ENCODE measurements at places on chromosomes 1 and 21.

DNA sequence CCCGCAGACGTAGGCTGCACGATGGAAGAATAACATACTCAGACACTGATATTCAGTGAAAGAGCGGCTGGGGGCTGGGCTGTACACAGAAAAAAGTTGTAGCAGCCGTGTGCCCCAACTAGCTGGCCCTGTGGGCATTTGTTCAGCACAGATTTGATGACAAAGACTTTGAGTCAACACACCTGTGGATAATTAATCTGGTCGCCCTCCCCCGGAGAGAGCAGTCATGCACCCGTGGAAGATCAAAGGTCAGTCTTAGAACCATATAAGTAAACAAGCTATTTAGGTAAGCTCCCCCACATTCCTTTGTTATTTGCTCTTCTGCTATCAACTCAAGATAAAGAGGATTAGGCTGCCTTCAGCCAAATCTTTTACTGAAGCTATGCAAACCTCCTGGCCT lies 148.4 kb upstream of the HMCN1 start:
- DNase-seq: no peak

- DNase-seq: no peak
Observed at GRCh38 chr1:164369698-164370365, 189.2 kb upstream of the PBX1 start.

DNA sequence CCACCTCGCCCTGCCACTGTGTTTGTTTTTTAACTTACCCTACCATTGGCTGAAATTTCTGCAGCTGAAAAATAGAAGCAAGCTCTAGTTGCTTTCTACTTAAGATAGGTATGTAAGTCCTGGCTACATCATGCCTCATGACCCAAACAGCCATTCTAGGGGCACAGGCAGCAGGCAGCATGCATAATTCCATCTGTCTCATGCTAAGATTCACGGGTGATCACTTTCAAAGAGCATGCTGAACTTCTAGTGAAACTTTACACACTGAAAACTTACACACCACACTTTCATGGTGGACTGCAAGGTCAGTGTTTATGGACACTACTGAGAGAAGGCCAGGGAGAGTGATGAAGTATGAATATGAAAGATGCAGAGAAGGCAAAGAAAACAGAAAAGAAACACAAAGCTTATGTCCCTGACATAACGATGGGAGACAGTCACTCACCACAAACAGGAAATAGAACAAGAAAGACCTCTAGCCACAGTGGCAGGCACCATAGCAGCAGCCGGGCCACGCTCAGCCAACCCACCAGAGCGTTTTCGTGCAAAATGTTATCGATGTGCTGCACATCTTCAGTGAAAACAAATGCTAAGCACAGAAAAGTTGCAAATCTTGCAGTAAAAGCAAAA lies 102.3 kb upstream of the TIAM1 start:
- no peak for DNase-seq

GRCh38 chr1:152961226-152961891 lies 9.1 kb upstream of the SPRR4 start:
- no peak for DNase-seq

DNA sequence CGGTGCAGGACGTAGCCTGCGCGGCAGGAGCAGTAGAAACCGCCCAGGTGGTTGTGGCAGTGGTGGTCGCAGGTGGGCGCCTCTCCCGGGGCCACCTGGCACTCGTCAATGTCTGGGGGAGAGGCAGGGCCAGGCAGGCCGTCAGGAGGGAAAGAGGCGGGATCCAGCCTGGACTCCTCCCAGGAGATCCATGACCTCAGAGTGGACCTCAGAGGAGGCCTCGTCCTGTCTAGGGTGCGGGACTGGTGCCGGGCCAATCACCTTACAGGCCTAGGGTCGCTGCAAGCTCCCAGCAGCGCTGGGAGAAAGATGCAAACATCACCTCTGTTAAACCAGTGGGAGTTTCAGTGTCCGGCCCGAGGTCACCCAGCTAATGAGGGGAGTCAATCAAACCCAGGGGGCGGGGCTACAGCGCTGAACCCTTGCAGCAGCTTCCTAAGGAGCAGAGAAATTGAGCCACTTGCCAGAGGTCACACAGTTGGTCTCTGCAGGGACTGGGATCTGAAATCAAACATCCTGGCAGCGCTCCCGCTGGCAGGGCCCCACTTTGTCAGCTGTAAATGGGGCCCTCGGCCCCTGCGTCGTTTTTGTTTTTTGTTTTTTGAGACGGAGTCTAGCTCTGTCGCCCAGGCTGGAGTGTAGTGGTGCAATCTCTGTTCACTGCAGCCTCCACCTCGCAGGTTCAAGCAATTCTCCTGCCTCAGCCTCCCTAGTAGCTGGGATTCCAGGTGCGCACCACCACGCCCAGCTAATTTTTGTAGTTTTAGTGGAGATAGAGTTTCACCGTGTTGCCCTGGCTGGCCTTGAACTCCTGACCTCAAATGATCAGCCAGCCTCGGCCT lies 1.4 kb downstream of the MASP2 start:
- no peak for DNase-seq

- DNase-seq: no peak
Observed at GRCh38 chr1:55617288-55617982, 402.3 kb upstream of the USP24 start.

DNA sequence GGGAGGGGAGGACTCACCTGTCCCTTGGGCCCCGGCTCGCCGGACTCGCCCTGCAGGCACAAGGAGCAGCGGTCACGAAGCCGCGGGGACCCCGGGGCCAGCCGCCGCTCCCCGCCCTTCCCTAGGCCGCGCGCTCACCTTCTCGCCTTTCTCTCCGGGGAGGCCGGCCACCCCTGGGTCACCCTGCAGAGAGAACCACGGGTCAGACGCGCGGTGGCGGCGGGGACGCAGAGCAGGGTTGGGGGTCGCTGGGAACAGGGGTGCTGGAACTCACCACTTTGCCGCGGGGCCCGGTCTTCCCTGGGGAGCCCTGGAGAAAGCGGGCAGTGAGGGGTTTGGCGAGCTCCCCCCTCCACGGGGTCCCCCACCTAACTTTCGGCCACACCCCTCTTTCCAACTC lies 13.3 kb downstream of the COL9A2 start:
- DNase-seq: no peak

- no peak for DNase-seq
Observed at GRCh38 chr1:218426343-218426657, 81.2 kb downstream of the TGFB2 start.

DNA sequence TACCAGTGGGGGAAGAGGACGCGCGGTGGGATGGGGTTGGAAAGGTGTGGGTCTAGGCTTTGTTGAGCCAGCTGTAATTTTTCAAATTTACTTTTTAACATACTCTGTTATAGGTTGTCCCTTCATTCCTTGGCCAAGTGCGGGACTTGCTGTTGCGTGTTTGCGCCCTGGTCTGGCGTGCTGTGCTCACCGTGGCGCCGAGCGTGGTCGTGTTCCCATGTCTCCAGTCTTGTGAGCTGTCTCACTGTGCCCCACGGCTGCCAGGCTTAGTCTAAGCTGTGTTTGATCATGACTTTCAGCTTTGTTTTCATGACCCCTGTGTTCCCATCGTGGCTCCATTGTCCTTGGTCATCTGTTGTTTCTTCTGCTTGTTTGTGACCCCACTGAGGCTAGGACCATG lies 26.0 kb downstream of the TRAPPC10 start:
- DNase-seq: no peak

DNA sequence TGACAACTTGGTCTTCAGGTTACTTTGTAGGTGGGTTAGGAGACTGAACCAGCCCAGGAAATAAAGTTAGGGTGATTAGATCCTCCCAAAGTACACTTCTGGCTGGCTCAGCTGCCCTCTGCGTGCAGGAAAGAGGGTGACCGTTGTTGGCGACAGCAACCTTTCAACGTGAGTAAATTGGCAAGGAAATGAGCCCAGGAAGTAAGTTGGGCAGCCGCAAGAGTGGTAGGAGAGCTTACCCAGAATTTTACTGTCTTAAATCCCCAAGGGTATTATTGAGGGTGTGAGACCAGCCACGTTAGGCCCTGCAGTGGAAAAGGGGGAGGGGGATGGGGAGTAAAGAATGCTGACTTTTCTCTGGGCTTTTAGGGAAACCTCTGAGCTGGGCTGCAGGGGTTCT lies 1.6 kb downstream of the TENT5C start:
- no peak for DNase-seq

- no peak for DNase-seq
Observed at GRCh38 chr1:101379950-101380349, 143.1 kb downstream of the S1PR1 start.

DNA sequence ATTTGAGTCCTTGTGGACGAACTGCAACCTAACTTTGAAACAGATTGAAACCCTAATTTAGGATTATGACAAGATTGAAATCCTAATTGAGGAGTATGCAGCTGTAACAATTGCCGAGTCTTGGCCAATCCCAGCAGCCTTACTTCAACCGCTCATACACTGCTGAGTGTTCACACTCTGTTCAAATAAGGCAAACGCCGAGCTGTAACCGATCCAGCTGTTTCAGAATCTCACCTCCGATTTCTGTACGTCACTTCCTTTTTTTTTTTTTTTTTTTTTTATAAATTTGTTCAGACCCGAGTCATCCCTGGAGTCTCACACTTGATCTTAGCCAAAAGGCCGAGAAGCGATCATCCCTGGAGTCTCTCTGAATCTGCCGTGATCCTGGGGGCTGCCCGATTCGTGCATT lies 22.3 kb upstream of the ATP5PO start:
- no peak for DNase-seq

- DNase-seq: no peak
Observed at GRCh38 chr1:204262506-204263253, 48.9 kb upstream of the GOLT1A start.

DNA sequence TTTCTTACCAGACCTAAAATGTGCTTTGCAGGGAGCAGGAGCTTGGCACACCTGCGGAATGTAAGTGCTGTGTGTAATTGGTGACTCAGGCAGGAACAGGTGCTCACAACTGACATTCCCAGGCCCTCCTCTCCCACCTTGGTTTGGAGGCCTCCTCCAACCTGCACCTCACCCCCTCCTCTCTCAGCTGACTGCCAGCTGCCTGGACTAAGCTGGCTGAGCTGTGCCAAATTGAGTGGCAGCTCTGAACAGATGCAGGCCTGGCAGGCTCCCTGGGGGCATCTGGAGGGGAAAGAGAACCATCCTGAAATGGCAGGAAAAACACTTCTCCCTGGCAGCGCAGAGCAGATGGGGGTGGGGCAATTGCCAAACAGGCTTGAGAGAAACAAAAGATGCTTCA lies 91.7 kb upstream of the PGBD5 start:
- DNase-seq: no peak

- no peak for DNase-seq
Observed at GRCh38 chr1:48048980-48049379, 51.8 kb upstream of the TRABD2B start.

DNA sequence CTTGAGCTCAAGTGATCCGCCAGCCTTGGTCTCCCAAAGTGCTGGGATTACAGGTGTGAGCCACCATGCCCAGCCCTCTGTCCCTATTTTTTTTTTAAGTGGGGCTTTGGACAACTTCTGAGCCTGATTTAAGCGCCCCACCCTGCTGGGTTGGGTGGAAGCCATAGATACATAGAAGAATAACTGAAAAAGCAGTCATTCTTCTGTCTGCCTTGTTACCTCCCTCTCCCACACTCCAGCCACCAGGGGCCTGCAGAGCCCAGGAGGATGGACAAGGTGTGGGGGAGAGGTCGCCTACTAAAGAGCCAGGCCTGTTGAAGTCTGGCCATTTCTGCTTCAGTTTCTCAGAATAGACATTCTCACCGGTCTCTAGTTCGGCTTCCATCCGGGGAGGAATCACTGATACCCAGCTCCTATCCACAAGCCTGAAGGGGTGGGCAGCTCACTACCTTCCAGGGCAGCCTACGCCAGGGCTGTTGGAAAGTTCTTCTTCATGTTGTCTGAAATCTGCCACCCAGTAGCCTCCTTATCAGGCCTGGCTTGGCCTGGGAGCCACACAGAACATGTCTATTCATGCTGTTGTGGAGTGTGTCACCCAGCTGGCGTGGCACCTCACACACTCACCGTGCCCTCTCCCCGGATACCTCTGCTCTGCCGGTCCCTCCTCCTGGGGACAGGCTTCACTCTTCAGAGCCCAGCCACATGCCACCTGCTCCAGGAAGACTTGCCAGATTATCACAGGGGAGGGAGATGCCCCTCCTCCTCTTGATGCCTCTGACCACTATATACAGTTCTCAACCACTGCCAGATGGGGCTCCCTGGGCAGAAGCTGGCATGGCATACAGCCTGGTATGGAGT lies 27.7 kb downstream of the KNCN start:
- no peak for DNase-seq
